ENCODE measurements at places on chromosomes 1 and 21. TPM values are rescaled to one million over a fixed set of nuclear protein-coding genes. Genes with fewer than 3 reads are reported as not detected.

GRCh38 chr1:200980452-200980772, 43.1 kb downstream of the KIF21B start:
- H3K27ac ChIP-seq = no peak overlapping the region
- no peaks in the 10 kb centered on the region for H3K36me3 ChIP-seq
- H3K27me3 ChIP-seq = no peaks in the 10 kb centered on the region
- no peaks in the 10 kb centered on the region for H3K4me1 ChIP-seq
- DNase-seq = no peak

DNA sequence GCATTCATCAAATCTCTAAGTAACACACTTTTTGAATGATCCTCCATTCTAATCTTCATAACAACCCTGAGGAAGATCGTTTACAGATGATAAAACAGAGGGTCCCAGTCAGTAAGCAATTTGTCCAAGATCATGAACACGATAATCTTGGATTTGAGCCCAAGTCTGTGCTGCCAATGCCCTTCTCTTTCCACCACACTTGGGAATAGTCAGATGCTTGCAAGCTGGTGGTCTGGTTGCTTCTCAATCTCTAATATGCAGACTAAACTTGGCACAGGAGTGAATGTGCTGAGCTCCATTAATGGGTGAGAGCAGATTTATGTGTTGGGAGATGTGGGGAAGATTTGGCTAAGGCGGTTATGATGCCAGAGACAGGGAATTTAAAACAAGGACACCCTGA, 430.6 kb upstream of the DAB1 start:
- H3K27ac ChIP-seq = no peak overlapping the region
- DNase-seq = no peak
- no peaks in the 10 kb centered on the region for H3K36me3 ChIP-seq
- H3K4me3 ChIP-seq = no peak overlapping the region
- H3K27me3 ChIP-seq = no peaks in the 10 kb centered on the region

DNA sequence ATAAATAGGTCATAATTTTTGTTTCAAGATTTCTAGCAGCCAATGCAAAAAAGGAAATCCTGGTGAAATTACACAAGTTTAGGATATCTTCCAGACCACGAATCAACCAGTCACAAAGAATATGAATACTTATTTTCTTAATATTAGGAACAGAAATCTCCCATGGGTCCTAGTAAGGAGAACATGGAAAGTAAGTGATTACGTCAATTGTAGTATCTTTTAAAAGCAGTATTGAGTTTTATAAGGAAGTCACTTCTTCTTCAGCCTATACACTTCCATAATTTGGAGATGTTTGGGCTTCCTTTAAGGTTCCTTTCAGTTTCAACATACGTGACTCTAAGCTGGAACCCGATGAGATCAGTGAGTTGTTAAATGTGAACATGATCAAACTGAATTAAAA, 534.5 kb downstream of the USP25 start:
- H3K27ac ChIP-seq = no peak overlapping the region
- H3K4me3 ChIP-seq = no peak overlapping the region
- peak; percentile 22 for DNase-seq
- no peaks in the 10 kb centered on the region for H3K27me3 ChIP-seq

GRCh38 chr1:39940253-39940652, 14.7 kb upstream of the MFSD2A start:
- peaks cover 7% of the 10 kb centered on the region for H3K27me3 ChIP-seq
- H3K4me1 ChIP-seq = no peaks in the 10 kb centered on the region
- no peak for DNase-seq
- H3K36me3 ChIP-seq = no peaks in the 10 kb centered on the region
- H3K27ac ChIP-seq = no peak overlapping the region
- no peak overlapping the region for H3K4me3 ChIP-seq

S100A7 gene
- total RNA-seq = not detected

All from endothelial cell of umbilical vein (primary cell).